ENCODE measurements at places on chromosomes 3 and 15.
A peak's percentile ranks its signal among the peaks of the same experiment; 100 is the strongest.

GRCh38 chr15:80090879-80091503 is 31.5 kb downstream of the ZFAND6 start:
- no peak for DNase-seq

DNA sequence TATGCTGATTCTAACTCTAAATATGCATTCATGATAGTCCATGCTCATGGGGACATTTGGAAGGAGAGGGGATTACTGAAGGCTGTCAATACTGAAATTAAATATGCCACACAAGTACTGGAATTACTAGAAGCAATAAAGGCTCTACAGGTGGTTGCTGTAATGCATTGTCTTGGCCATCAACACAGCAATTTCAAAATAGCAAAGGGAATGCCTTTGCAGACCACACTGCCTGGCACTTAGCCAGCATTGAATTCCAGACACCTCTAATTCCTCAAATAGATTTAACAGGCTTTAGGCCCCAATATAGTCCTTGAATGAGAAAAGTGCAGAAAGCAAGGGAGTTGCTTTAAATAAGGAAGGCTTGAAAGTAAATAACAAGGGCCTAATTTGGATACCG is 115.8 kb upstream of the PLCL2 start:
- DNase-seq = peak; percentile 73

DNA sequence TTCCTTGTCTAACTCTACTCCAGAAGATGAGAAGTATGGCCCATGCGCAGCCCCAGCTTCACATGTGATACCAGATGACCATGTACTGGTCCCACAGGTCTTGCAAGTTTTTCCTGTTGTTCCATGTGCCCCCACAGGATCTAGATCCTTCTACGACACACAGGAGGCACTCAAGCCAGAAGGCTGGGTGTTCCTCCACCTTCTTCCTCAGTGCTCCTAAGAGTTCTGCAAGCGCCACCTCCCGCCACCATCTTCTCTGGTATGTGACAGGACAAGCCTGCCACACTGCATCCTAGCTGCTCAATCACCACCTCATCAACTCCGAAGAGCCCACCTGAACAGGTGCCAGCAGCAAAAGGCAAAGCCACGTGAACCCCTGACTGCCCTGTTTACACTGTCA is 43.1 kb downstream of the XXYLT1 start:
- no peak for DNase-seq

GRCh38 chr3:190671658-190672057 is 157.8 kb downstream of the IL1RAP start:
- DNase-seq = no peak

DNA sequence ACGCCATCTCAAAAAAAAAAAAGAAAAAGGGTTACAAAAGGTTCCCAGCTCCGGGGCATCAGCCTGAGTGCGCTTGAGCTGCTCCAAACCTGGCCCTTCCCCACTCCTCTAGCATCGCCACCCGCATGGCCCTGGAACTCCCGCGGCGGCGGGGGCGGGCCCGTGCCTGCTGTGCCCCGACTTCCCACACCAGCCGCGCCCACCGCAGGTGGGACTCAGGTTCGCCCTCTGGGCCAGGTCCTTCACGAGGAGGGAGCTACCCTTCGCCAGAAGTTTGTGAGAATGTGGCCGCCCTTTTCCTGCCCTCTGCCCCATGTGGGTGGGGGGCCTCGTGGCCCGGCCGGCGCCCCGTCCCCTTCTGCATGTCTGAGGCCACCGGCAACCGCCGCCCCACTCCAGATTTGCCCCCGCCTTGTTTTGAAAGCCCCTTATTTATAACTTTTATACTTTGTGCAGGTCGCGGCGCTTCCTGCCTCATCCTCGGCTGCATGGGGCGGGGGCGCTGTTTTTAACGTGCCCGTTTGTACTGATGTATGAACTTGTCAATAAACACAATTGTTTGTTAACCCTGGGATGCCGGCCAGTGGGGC is 507 bp upstream of the JMJD7 start:
- DNase-seq = no peak
